ENCODE measurements at places on chromosomes 5 and 9. TPM values are rescaled to one million over a fixed set of nuclear protein-coding genes. Genes with fewer than 3 reads are reported as not detected.
A peak's percentile ranks its signal among the peaks of the same experiment; 100 is the strongest.

GRCh38 chr9:89639367-89639795, 34.6 kb downstream of the GADD45G start:
- H3K36me3 ChIP-seq: no peaks in the 10 kb centered on the region
- H3K27me3 ChIP-seq: no peaks in the 10 kb centered on the region
- no peak for DNase-seq
- no peak overlapping the region for H3K4me3 ChIP-seq
- no peak overlapping the region for H3K27ac ChIP-seq
- H3K4me1 ChIP-seq: no peaks in the 10 kb centered on the region

DNA sequence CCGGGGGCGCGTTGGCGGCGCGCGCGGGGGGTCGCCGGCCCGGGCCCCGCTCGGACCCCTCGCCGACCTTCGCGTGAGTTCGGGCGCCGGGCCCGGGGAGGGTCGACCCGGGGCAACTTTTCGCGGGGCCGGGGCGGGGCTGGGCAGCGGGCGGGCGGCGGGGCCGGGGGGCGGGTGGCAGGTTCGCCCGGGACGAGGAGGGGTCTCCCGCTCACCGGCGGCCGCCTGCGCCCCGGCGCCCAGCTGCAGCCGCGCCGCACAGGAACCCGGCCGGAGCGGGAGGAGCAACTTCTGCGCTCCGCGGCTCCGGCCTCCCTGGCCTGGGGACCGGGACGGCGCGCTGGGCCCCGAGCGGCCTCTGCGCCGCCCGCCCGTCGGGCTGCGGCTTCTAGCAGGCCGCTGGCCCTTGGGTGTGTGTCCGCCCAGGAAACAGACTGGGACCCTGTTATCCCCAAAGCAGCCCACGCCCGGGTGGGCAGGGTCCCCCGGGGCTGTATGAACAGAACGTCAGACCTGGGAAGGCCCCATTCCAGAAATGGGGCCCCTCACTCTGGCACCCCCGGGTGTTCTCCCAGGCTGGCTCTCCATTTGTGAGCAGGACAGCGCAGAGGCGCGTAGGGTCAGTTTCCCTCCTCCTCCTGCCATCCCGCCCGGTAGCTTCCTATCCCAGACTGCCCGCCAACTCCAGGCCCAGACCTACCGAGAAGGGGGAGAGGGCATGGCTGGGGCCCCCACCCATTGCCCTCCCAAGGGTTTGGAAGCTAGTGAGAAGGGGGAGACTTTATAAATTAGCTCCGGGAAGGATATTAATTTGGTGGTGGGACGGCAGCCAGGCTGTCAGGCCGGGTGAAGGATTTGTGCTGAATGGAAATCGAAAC, 708 bp downstream of the RXRA start:
- H3K27ac ChIP-seq: no peak overlapping the region
- peaks cover 15% of the 10 kb centered on the region for H3K27me3 ChIP-seq
- H3K4me3 ChIP-seq: peak overlapping the region; percentile 22
- H3K36me3 ChIP-seq: no peaks in the 10 kb centered on the region
- no peaks in the 10 kb centered on the region for H3K4me1 ChIP-seq
- no peak for DNase-seq

DNA sequence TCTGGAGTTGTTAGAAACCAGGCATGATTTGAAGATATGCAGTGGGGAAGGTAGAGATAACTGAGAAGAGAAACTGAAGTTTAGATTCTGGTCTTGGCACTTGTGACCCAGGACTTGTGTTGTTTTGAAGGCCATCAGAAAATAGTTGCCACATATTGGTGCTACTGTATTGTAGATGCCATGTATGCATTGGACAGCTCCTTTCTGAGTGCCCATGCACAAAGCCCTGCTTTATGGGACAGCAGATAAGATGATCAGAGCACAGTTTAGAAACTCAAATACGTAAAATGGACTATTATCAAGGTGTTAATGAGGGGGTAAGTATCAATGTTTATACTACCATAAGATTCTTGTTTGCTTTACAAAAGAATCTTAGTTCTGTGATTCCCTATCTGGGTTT, 84.9 kb downstream of the KIF4B start:
- no peak overlapping the region for H3K27ac ChIP-seq
- H3K4me1 ChIP-seq: no peaks in the 10 kb centered on the region
- H3K4me3 ChIP-seq: no peak overlapping the region

DNA sequence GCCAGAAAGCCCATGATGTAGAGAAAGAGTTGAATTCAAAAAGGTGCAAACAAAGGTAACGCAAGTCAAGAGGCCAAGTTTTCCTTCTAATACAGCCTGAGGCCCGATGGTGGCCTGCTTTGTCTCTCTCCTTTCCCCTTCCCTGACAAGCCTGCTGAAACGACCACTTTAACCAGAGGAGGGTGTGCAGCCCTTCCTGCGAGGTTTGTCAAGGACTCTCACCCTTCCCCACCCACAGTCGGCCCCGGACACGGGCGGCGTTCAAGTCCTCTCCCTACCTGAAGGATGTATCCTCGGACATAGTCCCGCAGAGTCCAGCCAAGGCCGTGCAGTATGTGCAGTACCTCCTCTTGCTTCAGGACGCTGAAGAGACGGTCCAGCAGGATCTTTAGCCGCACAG, 318.2 kb downstream of the BNC2 start:
- no peak for DNase-seq
- H3K27me3 ChIP-seq: no peaks in the 10 kb centered on the region
- no peaks in the 10 kb centered on the region for H3K4me1 ChIP-seq
- no peak overlapping the region for H3K4me3 ChIP-seq

GRCh38 chr9:70600506-70600905, 186.0 kb upstream of the KLF9 start:
- no peaks in the 10 kb centered on the region for H3K27me3 ChIP-seq
- no peak for DNase-seq
- H3K36me3 ChIP-seq: no peaks in the 10 kb centered on the region
- H3K4me3 ChIP-seq: no peak overlapping the region

GRCh38 chr5:109805472-109805871, 115.7 kb downstream of the MAN2A1 start:
- H3K4me3 ChIP-seq: no peak overlapping the region
- H3K27me3 ChIP-seq: no peaks in the 10 kb centered on the region
- H3K36me3 ChIP-seq: no peaks in the 10 kb centered on the region
- no peaks in the 10 kb centered on the region for H3K4me1 ChIP-seq
- no peak for DNase-seq

- no peaks in the 10 kb centered on the region for H3K36me3 ChIP-seq
- peaks cover 24% of the 10 kb centered on the region for H3K4me1 ChIP-seq
- H3K27ac ChIP-seq: no peak overlapping the region
- no peak overlapping the region for H3K4me3 ChIP-seq
Measured at GRCh38 chr5:56684159-56684558, 131.2 kb upstream of the MAP3K1 start.

DNA sequence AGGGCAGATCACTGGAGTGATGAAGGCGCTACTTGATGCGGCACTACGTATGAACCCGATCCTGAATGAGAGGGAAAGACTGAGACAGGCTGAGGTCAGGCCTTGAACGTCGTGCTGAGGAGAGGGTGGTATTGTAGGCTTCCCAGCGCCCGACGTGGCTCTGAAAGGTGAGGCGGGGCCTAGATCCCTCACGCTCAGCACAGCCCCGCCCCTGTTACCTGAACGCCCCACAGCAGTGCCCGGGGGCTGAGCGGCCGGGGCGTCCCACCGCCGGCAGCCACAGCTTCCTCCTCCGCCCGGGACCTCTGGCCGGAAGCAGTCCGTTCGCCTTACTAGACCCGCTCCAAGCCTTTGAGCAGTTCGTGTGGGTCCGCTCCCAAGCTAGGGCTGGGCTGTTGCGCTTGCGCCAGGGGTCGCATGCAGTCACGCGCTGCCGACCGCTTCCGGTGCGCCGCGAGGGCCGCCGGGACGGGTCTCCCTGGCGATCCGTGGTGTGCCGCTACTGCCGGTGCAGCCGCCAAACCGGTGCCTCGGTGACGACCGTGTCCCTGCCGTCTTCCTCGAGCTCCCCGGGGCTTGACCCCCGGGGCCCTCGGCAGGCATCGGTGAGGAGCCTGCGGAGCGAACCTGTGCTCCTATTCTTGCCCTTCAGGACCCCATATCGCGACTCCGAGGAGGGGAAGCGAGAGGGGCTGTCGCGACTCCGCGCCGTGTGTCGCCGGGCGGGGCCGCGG, at the start of the genes HMGXB3 and TIGD6:
Gene HMGXB3 (plus strand): TSS at position 484 of the 734 bp plus-strand sequence. CDS start 4,114 bp downstream, outside the sequence.
Gene TIGD6 (minus strand): TSS at position 399 of the 734 bp plus-strand sequence. CDS start 4,306 bp downstream, outside the sequence.
- H3K27ac ChIP-seq: peak within 1 kb of the TSS; percentile 92
- H3K36me3 ChIP-seq: no peaks in the 10 kb centered on the region
- H3K27me3 ChIP-seq: no peaks in the 10 kb centered on the region
- 0 out of 2 replicates have a peak, but pooled peaks cover 3% of the 10 kb centered on the region for H3K4me1 ChIP-seq
- peak within 1 kb of the TSS; percentile 98 for H3K4me3 ChIP-seq
- peak; percentile 88 for DNase-seq

GRCh38 chr5:131324303-131324702, 60.5 kb downstream of the CDC42SE2 start:
- H3K27me3 ChIP-seq: no peaks in the 10 kb centered on the region
- no peak overlapping the region for H3K27ac ChIP-seq
- no peak overlapping the region for H3K4me3 ChIP-seq
- H3K36me3 ChIP-seq: peaks cover 21% of the 10 kb centered on the region
- no peak for DNase-seq

DNA sequence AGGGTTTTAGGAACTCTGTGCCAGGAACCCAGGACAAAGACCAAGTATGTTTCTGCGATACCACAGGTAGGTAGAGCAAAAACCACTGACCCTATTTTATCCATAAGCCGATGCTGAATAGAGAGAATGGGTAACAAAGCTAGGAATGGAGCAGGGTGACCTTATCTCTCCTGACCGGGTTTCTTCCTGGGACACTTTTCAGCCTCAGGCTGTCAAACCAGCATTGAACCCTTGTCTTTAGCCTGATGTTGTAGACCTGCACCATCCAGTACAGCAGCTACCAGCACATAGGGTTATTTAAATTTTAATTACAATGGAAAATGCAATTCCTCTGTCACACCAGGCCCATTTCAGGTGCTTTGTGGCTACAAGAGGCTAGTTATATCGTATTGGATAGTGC, 43.1 kb upstream of the DMRT3 start:
- no peaks in the 10 kb centered on the region for H3K4me1 ChIP-seq
- H3K36me3 ChIP-seq: no peaks in the 10 kb centered on the region
- H3K4me3 ChIP-seq: no peak overlapping the region
- H3K27ac ChIP-seq: no peak overlapping the region
- no peak for DNase-seq

DNA sequence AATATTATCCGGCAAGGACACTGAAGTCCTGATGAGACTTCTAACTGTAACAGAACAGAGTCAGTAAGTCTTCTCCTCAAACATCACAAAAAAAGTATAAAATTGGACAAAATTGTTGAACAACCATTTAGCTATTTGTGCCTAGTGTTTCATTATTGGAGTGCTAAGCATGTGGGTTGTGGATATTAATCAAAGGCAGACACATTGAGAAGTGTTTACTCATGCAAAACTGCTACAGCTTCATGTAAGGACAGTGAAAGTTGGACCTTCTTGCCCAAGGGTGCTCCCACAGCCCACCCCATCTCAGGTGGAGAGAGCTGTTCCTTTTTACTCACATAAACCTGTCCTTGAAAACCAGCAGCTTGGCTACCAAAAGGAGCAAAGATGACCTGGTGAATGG, 355.1 kb upstream of the DAB2 start:
- no peaks in the 10 kb centered on the region for H3K27me3 ChIP-seq
- DNase-seq: no peak
- H3K4me1 ChIP-seq: no peaks in the 10 kb centered on the region
- no peak overlapping the region for H3K27ac ChIP-seq

DNA sequence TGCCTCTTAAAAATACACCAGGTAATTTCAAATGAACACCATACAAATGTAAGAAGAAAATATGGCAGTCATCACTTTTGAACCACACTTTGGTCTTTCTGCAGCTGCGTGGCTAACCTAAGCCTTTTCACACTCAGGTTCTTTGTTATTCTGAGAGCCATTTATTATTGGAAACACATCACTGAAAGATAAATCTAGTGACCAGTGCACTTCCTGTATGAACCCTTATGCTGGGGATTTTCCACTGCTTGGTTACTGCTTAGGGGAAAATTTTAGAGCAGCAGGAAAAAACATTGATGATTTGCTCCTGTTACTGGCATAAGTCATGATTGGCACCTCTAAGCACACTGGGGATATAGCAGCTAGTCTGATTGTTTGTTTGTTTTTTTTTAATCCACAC, 58.6 kb upstream of the RANBP3L start:
- H3K36me3 ChIP-seq: no peaks in the 10 kb centered on the region
- H3K27ac ChIP-seq: no peak overlapping the region
- H3K4me3 ChIP-seq: no peak overlapping the region
- peak; percentile 17 for DNase-seq
- no peaks in the 10 kb centered on the region for H3K27me3 ChIP-seq
- no peaks in the 10 kb centered on the region for H3K4me1 ChIP-seq

GRCh38 chr5:41896230-41896629, 7.9 kb upstream of the RIMOC1 start:
- H3K27me3 ChIP-seq: no peaks in the 10 kb centered on the region
- no peaks in the 10 kb centered on the region for H3K36me3 ChIP-seq
- no peak for DNase-seq
- no peak overlapping the region for H3K4me3 ChIP-seq
- H3K27ac ChIP-seq: no peak overlapping the region

GRCh38 chr5:114504560-114504959, 142.7 kb downstream of the KCNN2 start:
- H3K4me1 ChIP-seq: no peaks in the 10 kb centered on the region
- H3K27ac ChIP-seq: no peak overlapping the region
- H3K27me3 ChIP-seq: no peaks in the 10 kb centered on the region
- H3K4me3 ChIP-seq: no peak overlapping the region
- no peak for DNase-seq
- H3K36me3 ChIP-seq: no peaks in the 10 kb centered on the region

- H3K36me3 ChIP-seq: no peaks in the 10 kb centered on the region
- H3K27me3 ChIP-seq: no peaks in the 10 kb centered on the region
- H3K4me1 ChIP-seq: no peaks in the 10 kb centered on the region
- no peak overlapping the region for H3K27ac ChIP-seq
Measured at GRCh38 chr5:33781286-33781685, 110.5 kb downstream of the ADAMTS12 start.

DNA sequence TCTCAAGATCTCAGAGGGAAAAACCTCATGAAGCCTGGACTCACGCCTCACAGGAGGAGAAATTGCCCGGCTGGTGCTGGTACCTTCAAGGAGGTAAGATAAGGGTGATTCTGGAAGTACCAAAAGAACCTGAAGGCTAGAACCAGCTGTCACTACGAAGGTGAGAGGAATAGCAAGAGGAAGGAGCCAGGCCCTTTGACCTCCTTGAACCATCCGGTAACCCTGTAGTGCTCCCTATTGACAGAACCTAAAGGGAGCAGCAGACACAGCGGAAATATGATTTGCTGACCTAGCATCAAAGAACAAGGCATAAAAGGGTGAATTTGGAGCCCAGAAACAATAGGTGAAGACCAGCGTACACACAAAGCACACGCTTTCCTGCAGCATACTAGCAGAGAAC, 92.2 kb downstream of the DOCK8 start:
- no peaks in the 10 kb centered on the region for H3K27me3 ChIP-seq
- H3K36me3 ChIP-seq: peaks cover 10% of the 10 kb centered on the region
- no peak overlapping the region for H3K4me3 ChIP-seq
- no peak for DNase-seq
- no peak overlapping the region for H3K27ac ChIP-seq
- no peaks in the 10 kb centered on the region for H3K4me1 ChIP-seq

- H3K36me3 ChIP-seq: no peaks in the 10 kb centered on the region
- no peaks in the 10 kb centered on the region for H3K4me1 ChIP-seq
- no peaks in the 10 kb centered on the region for H3K27me3 ChIP-seq
- no peak for DNase-seq
Measured at GRCh38 chr9:18564018-18564880, 90.3 kb downstream of the ADAMTSL1 start.

The PRRT1B gene
- total RNA-seq: not detected

The TNFSF15 gene
- not detected for total RNA-seq

The ANKRD34B gene
- not detected for total RNA-seq

The CAMK2A gene
- total RNA-seq: not detected
